Body of pancreas (tissue), 4 donors: ENCODE measurements at places on chromosomes 12 and 14. TPM values are rescaled to one million over a fixed set of nuclear protein-coding genes. Genes with fewer than 3 reads are reported as not detected.

Gene CISTR
- not detected for total RNA-seq

- DNase-seq: no peak
- no peaks in the 10 kb centered on the region for H3K4me1 ChIP-seq
- no peaks in the 10 kb centered on the region for H3K27me3 ChIP-seq
- H3K36me3 ChIP-seq: no peaks in the 10 kb centered on the region
- H3K4me3 ChIP-seq: no peak overlapping the region
- H3K27ac ChIP-seq: no peak overlapping the region
These were observed 166.9 kb downstream of the BRMS1L start for GRCh38 chr14:35992816-35993683.

Gene DDN
- total RNA-seq: 0.66 TPM

GRCh38 chr12:87425942-87426554 lies 603.2 kb downstream of the C12orf50 start:
- no peaks in the 10 kb centered on the region for H3K36me3 ChIP-seq
- H3K4me1 ChIP-seq: no peaks in the 10 kb centered on the region
- no peak for DNase-seq

Gene PPP4R4
- total RNA-seq: 2.6 TPM

Gene OGFOD2
- 8.6 TPM for total RNA-seq

GRCh38 chr14:63512861-63513260 lies 30.3 kb downstream of the PPP2R5E start:
- DNase-seq: no peak
- no peak overlapping the region for H3K4me3 ChIP-seq
- H3K4me1 ChIP-seq: peaks cover 22% of the 10 kb centered on the region

DNA sequence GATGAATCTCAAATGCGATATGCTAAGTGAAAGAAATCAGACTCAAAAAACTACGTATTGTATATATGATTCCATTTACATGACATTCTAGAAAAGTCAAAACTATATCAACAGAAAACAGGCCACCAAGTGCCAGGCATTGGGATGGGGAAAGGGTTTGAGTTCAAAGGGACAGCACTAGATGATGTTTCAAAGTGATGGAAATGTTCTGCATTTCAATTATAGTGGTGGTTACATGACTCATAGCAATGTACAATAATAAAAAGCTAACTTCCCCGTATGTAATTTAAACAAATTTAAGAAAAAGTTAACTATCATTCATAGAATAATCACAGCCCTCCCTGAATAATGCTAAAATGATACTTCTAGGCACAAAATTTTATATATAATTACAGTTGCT lies 13.5 kb downstream of the HECTD1 start:
- H3K4me3 ChIP-seq: no peak overlapping the region
- H3K27me3 ChIP-seq: no peaks in the 10 kb centered on the region
- no peak for DNase-seq
